Activated T-helper 1 cell treated with anti-CD3 and anti-CD28 coated beads, Interleukin-2, amount 50 U/mL, for 16 hours (primary cell): ENCODE measurements at places on chromosomes 16 and 17.

GRCh38 chr16:3058139-3059030, 7.1 kb upstream of the IL32 start:
- no peak for DNase-seq

GRCh38 chr16:51801635-51802034, 650.6 kb upstream of the SALL1 start:
- DNase-seq = no peak

GRCh38 chr17:80637048-80637781, 92.6 kb downstream of the RPTOR start:
- DNase-seq = no peak

GRCh38 chr16:59684911-59685310, 950.8 kb upstream of the GOT2 start:
- DNase-seq = no peak

DNA sequence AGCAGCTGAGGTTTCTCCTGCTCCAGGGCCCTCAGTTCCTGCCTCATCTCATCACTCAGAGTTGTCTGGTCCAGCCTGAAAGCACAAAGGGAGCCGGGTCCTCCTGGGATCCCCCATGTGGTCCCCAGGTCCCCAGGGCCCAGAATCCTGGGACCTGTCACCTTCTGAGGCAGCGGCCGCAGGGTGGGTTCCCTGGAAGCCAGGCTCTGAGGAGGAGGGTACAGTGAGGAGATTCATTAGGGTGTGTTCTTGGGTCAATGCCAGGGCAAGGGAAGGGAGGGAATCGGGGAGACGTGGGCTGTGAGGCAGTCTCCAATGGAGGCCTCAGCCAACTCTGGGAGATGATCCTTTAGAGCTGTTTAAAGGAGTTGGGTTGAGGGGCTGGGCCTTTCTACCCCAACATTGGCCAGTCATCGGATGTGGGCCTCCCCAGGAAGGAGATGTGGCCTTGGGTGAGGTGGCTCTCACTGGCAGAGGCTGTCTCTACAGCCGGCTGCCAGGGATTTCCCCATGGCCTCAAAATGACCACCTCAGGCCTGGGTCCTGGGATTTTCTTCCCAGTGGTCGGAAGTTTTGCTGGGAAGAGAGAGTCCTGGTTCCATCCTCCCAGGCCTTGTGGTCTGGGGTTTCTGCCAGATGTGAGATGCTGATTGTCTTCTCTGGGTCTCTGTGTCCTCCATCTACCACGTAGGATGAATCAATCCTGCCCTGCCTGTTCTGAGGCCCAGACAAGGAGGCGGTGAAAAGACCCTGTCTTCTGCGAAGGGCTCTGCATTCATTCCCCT, 47.3 kb downstream of the NLRP1 start:
- DNase-seq = no peak

GRCh38 chr17:21275047-21275578, 9.4 kb upstream of the MAP2K3 start:
- DNase-seq = no peak

DNA sequence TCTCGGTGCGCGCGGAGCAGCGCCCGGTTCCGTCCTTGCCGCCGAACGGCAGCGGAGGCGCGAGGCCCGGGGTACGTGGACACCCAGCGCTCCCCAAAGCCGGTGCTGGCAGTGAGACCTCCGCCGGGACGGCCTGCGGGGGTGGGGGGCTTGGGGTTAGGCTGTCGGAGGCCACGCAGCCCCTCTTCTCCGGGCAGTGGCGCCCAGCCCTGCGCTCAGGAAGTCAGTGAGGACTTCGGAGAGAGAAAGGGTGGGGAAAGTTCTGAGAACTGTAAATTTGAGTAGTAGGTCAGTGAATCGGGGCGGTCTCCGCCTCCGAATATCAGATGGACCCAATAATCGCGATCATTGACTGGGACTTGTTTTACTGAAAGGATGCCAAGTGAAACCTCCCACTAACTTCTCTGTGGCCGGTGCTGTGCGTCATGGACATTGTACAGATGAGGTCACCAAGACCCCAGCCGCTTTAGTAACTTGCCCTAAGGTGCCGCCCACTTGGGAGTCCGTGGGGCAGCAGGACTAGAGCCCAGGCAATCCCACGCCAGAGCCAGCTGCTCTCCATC, 468 bp downstream of the IL4R start:
- peak; percentile 31 for DNase-seq

- no peak for DNase-seq
These were observed 1.2 kb downstream of the RHOT1 start for GRCh38 chr17:32143527-32143870.

- DNase-seq = no peak
These were observed 38.2 kb upstream of the NUDT7 start for GRCh38 chr16:77684181-77684526.

DNA sequence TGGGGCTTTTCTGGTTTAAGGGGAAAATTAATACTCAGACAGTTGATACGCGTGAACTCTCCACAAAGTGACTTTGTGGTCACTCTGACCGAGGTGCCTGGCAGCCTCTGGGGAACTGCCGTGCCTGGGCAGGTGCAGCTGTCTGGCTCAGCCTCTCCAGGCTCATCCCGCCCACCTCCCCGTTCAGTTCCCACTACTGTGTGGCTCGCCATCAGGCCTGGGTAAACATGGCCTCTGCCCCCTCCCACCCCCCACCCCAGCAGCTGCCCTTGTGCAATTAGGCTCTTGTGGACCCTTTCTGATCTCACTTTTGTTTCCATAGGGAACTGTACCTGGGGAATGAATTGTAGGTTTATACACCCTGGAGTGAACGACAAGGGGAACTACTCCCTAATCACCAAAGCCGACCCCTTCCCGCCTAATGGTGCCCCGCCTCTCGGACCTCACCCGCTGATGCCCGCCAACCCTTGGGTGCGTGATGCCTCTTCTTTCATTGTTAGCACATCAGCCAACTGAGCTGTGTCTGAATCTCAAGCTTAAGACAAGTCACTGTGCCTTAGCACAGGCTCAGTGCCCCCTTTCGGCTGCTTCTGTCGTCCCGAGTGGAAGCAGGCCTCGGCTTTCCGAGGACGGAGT, 27.8 kb downstream of the ZC3H18 start:
- DNase-seq = no peak
